ENCODE measurements at places on chromosomes 4 and X.

GRCh38 chr4:109234596-109234995 lies 67.9 kb downstream of the COL25A1 start:
- DNase-seq, result no peak

GRCh38 chr4:113080050-113080449 lies 30.6 kb downstream of the ANK2 start:
- no peak for DNase-seq

- DNase-seq, result no peak
Measured at GRCh38 chrX:136828830-136829229, 48.1 kb upstream of the ARHGEF6 start.

GRCh38 chr4:80101071-80101791 lies 28.2 kb upstream of the ANTXR2 start:
- no peak for DNase-seq

DNA sequence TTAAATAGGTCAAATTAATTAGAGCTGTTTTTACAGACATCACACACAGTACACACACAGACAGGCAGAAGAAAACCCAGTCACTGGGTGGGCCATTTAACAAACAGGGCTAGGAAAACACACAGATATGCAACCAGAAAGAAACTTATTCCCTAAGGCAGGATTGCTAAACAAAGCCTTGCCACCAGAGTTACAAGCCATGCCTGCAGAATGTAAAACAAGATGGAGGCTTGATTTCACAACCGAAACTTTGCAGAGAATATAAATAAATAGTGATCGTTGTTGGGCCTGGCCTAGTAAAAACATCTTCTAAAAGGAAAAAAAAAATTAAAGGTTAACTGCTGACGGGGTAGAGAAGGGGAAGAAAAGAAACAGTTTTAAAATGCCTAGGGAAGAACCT lies 212.3 kb downstream of the NAP1L3 start:
- DNase-seq, result no peak

- DNase-seq, result no peak
Measured at GRCh38 chrX:45240301-45240700, 39.6 kb upstream of the DIPK2B start.

GRCh38 chr4:140732780-140733179 lies 23.4 kb downstream of the TBC1D9 start:
- DNase-seq, result no peak

DNA sequence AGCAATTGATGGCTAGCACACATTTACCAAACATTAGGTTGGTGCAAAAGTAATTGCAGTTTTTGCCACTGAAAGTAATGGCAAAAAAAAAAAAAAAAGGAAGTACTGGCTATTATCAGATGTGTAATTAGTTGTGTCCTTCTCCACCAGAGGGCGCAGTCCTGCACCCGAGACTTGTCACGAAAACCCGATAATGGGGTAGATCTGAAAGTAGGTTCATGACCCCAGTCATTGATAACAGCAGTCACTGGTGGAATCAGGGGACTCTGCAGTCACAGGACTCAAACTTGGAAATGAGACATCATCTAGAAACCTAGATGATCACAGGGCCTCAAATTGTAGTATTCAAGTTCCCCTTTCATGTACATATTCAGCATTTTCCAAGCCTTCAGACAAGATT lies 13.1 kb upstream of the ACOT9 start:
- DNase-seq, result peak; percentile 16

- DNase-seq, result no peak
Measured at GRCh38 chrX:22135171-22135711, 103.1 kb downstream of the PHEX start.

DNA sequence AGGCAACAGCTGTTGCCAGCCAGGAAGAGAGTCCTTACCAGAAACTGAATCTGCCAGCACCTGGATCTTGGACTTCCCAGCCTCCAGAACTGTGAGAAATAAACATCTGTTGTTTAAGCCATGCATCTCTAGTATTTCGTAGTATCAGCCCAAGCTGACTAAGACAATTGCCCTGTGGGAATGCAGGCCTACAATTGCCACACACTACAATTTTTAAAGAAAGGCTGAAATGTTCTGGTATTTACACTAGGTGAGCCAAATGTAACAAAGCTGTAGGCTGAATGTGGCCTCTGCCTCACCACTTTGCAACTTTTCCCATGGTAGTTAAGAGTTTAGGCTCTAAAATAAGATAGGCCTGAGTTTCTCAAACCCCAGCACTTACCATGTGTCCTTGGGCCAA lies 59.1 kb downstream of the SPATA18 start:
- DNase-seq, result no peak

DNA sequence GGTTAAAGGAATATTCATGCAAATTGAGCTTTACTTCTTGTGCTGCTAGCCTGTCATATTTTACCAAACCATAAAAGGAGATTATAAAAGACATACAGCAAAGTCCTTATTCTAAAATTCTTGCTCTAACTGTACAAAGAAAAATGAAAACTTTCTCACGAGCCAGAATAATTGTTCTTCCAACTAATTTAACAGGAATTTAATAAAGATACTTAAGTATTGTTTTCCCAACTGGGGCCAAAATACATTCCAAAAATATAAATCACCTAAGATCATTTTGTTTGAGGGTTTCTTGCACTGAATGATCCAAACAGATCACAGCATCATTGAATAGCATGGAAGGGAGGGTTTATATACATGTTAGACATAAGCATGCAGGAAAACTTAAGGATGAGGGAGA lies 127.1 kb upstream of the PCDH18 start:
- no peak for DNase-seq

DNA sequence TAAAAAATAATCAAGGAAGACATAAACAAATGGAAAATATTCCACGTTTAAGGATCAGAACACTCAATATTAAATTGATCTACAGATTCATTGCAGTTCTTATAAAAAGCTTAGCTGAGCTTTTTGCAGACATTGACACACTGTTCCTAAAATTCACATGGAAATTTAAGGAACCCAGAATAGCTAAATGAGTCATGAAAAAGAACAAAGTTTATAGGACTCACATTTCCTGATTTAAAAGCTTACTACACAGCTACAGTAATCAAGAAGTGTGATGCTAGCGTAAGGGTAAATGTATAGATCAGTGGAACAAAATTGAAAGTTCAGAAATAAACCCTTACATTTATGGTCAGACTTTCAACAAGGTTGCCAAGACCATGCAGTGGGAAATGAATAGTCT lies 33.1 kb downstream of the NSUN7 start:
- no peak for DNase-seq

GRCh38 chr4:16240300-16240699 lies 14.0 kb upstream of the TAPT1 start:
- no peak for DNase-seq

GRCh38 chrX:14896273-14896672 lies 23.1 kb downstream of the MOSPD2 start:
- DNase-seq, result no peak

DNA sequence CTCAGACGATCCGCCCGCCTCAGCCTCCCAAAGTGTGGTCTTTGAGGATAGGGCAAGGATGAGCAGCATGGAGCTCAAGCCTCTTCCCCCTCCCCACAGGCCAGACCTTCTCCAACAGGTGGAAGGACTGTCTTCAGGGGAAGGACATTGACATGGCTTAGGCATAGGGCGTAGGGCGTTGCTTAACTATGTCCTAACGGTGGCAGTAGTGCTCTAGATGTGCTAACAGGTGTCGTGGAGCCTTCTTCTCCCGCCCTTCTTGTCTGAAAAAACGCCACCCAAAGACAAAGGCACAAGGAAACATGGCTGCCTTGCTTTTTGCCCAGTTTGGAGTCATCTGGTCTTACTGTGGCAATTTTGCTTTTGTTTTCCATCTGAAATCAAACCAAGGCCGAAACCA lies 219.8 kb downstream of the OR13H1 start:
- DNase-seq, result no peak

GRCh38 chr4:15144249-15144966 lies 142.1 kb downstream of the CPEB2 start:
- no peak for DNase-seq

GRCh38 chrX:40243755-40244515 lies 146.2 kb upstream of the BCOR start:
- no peak for DNase-seq

GRCh38 chr4:19358015-19358414 lies 893.7 kb upstream of the SLIT2 start:
- no peak for DNase-seq

DNA sequence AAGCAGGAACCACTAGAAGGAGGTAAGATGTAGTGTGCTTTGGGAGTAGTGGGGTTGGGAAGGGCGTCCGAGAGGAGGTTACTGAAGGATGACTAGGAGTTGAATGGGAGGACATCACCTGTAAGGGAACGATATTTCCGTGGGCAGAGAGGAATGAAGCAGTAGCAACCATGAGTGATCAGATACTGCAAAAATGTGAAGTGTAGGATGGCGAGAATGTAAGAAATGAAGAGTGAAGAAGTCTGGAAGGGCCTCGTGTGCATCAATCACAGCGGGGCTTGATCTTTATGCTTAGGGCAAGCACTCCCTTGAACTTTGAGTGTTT lies 594 bp downstream of the MSMO1 start:
- no peak for DNase-seq

- no peak for DNase-seq
Measured at GRCh38 chrX:104432321-104432720, 133.7 kb upstream of the IL1RAPL2 start.

GRCh38 chr4:75939890-75940691 lies 722 bp downstream of the NAAA start:
- DNase-seq, result peak; percentile 48

DNA sequence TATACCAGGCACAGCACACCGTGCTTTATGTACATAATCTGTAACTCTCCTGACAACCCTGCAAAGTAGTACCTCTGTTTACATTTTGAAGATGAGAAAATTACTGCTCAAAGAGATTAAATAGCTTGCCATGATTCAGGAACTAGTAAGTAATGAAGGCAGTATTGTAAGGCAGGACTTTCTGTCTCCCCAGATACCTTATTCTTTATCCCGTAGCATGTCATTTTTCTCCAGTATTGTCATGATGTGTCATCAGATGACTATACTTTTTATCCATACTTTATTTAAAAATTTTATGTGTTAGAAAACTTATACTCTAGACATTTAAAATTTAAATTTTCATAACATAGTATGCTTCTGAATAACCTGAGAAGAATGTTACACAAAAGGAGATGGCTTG lies 188.3 kb upstream of the NUDT6 start:
- DNase-seq, result no peak

DNA sequence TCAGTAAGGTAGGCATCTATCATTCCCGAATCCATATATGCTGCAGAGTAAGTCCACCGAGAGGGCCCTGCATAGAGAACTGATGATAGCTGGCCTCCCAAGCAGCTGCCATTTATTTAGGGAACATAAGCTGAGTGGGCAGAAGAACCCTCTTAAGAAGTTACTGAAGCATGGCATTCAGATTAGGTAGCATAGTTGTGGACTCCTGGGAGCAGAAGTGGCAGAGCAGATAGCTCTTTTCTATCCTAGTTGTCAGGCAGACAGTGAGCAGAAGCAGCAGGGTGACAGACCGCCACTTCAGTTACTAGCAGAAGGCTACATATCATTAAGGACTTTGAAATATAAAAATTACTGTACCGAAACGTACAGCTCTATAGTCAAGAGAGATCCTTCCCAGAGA lies 454.7 kb downstream of the PPP4R3C start:
- DNase-seq, result no peak

GRCh38 chr4:8440492-8441311 lies at the start of the genes ACOX3 and TRMT44:
ACOX3 (minus strand) TSS chr4:8440723; CDS start chr4:8416521, 24,202 bp downstream.
TRMT44 (plus strand) TSS chr4:8440777; CDS start chr4:8440823, 46 bp downstream.
- peak; percentile 98 for DNase-seq

DNA sequence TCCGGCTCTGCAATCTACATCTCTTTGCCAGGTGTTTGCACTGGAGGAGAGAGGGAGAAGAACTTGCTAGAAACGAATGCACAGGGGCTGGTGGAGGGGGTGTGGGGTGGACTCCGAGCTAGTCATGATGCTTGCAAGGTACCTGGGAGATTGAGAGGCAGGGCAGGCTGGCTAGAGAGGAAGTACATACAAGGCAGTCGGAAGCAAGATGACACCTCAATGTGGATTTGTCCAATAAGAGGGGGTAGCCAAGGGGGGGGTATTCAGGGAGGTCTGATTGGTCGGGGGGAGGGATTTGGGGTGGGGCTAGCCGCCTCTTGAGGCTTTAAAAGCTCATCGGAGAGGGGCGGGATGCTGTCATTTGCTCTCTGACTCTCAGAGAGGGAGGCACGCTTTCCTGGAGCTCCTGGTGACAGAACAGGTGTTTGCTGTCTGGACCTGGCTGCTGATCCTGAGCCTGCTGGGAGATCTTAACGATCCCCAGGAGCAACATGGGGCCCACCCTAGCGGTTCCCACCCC lies at the start of gene GPR50:
GPR50 (plus strand) TSS at position 354 of the 520 bp plus-strand sequence; CDS start at position 492, 138 bp downstream.
- no peak for DNase-seq

DNA sequence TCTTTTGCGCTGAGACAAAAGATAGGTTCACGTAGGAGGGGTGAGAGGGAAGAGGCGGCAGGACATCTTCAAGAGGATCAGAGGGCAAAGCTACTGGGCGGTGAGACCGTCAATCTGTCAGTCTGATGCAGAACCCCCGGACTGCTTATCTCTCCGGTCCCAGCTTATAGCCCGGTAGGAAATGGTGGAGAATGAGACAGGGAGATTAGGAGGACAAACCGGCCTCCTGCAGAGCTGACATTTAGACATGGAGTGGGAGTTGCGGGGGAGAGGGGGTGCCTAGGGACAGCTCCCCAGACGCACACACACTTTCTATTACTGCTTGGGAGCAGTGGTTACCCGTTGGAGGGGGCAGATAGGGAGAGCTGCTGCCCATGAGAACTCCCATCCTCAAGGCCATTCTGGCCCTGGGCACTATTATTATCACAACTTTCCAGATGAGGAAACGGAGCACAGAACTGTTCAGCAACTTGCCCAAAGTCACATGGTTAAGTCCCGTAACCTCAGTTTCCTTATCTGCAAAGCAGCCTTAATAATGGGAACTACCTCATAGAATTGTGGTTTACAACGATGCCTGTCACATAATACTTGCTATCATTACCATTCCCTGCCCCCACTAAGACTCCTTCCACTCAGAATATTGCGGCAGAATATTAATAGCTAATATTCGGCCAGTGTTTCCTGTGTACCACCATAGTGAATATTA lies 1.1 kb upstream of the HDAC6 start:
- no peak for DNase-seq

DNA sequence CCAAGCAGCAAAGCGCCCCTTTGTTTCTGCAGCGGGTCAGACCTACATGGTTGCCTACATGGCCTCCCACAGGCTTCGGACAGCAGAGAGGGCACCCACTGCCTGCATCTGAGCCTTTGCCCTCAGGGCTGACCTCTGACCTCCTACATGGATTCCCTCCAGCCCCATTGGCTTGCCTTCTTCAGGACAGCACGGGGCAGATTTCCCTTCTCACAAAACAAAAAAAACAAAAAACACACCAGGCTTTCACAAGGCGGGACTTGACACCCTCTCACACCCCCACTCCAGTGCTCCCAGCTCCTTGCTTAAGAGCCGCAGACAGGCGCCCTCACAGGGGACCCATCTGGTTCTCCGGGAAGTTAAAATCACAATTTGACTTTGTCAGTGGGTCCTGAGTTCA lies 32.9 kb downstream of the ZFYVE28 start:
- no peak for DNase-seq

DNA sequence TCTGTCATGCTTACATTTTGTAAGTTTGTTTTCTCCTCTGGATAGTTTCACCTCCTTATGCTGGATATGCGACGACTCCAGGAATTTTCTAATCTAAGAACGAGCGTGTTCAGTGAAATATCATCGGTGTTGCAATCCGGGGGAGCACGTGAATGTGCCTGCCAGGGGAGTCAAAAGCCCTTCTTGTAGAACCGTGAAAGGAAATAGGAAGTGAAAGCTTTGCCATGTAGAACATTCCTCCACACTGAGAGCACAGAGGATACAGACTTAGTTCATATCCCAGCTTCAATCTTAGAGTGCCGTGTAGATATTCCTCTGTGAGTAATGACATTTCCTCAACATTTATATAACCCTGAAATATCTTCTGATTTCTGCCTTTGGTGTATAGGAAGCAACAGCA lies 121.2 kb downstream of the VEGFC start:
- DNase-seq, result no peak

Data from stimulated activated CD4-positive, alpha-beta T cell treated with anti-CD3 and anti-CD28 coated beads, Interleukin-15, amount 100 ng/mL, for 1 hour (primary cell).